ENCODE measurements at places on chromosomes 5 and 9. TPM values are rescaled to one million over a fixed set of nuclear protein-coding genes. Genes with fewer than 3 reads are reported as not detected.

Gene PSAT1
- polyA plus RNA-seq, result 12.2 TPM

Gene PCDHGA10
- polyA plus RNA-seq, result not detected

Gene FREM1
- polyA plus RNA-seq, result not detected

Gene ARSB
- 5.0 TPM for polyA plus RNA-seq

Gene LHX3
- polyA plus RNA-seq, result not detected

Gene ZNF483
- 4.9 TPM for polyA plus RNA-seq

Gene AJM1
- polyA plus RNA-seq, result 0.05 TPM

Gene NEUROG1
- polyA plus RNA-seq, result not detected

Gene CDC25C
- polyA plus RNA-seq, result not detected

Gene MARCOL
- not detected for polyA plus RNA-seq

Gene KIAA1958
- 1.2 TPM for polyA plus RNA-seq

Gene RECK
- polyA plus RNA-seq, result 15.9 TPM

Gene GPR150
- polyA plus RNA-seq, result 6.1 TPM

Gene CTXN3
- polyA plus RNA-seq, result not detected

Gene TMC1
- not detected for polyA plus RNA-seq

Gene GRXCR2
- polyA plus RNA-seq, result not detected

Gene PCDHGA9
- polyA plus RNA-seq, result not detected

Gene KIF4B
- not detected for polyA plus RNA-seq

Gene HSD17B3
- polyA plus RNA-seq, result not detected

Gene GAPT
- not detected for polyA plus RNA-seq

Gene CCDC69
- 83.0 TPM for polyA plus RNA-seq

Gene C5orf63
- 9.5 TPM for polyA plus RNA-seq

Gene HACD4
- 7.9 TPM for polyA plus RNA-seq

Gene DMRT3
- not detected for polyA plus RNA-seq

Gene FCN1
- polyA plus RNA-seq, result 0.88 TPM

Gene DDX4
- not detected for polyA plus RNA-seq

Gene PKD2L2
- polyA plus RNA-seq, result 0.22 TPM

Gene BTNL8
- not detected for polyA plus RNA-seq

Gene AQP7
- not detected for polyA plus RNA-seq

Gene LRRC70
- 0.33 TPM for polyA plus RNA-seq

Gene SPAG8
- 1.0 TPM for polyA plus RNA-seq

Gene AQP3
- polyA plus RNA-seq, result 562 TPM

Gene ACOT12
- not detected for polyA plus RNA-seq

Gene C5orf58
- not detected for polyA plus RNA-seq

Gene RPS14
- polyA plus RNA-seq, result 9,996 TPM

Gene DAB2IP
- not detected for polyA plus RNA-seq

Gene LCN9
- polyA plus RNA-seq, result not detected
